ENCODE measurements at places on chromosomes 12 and 14.

GRCh38 chr14:39232554-39233415 lies 930 bp upstream of the MIA2 start:
- no peak for DNase-seq

DNA sequence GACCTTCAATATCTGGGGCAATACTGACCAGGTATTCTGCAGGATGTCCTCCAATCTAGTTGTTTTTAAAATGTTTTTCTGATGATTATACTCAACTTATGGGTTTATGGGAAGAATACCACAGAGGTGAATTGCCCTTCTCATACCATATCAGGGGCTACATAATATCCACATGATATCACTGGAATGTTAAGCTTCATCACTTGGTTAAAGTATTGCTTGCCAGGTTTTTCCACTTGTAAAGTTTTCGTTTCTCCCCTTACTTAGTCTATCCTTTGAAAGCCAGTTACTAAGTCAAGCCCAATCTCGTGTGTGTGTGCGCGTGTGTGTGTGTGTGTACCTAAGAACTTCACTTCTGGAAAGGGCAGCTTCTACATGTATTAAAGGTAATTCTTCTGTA lies 980.9 kb upstream of the FBXO33 start:
- no peak for DNase-seq

GRCh38 chr14:102499401-102500157 lies 10.0 kb downstream of the ANKRD9 start:
- no peak for DNase-seq

- no peak for DNase-seq
These were observed 39.3 kb downstream of the TSPAN19 start for GRCh38 chr12:84996759-84997158.

- DNase-seq, result peak; percentile 99
These were observed 40.7 kb upstream of the ANO4 start for GRCh38 chr12:100753837-100754236.

- DNase-seq, result peak; percentile 3
These were observed 71.1 kb downstream of the PTCSC3 start for GRCh38 chr14:36105401-36105800.
